ENCODE measurements at places on chromosomes 1 and 21.

- no peak for DNase-seq
These were observed 18.2 kb upstream of the FMO4 start for GRCh38 chr1:171295821-171296220.

- no peak for DNase-seq
These were observed 21.2 kb upstream of the MTR start for GRCh38 chr1:236773919-236774318.

GRCh38 chr1:26126321-26127084 is 14.9 kb downstream of the PDIK1L start:
- no peak for DNase-seq

GRCh38 chr1:154572468-154573167 is 5.0 kb downstream of the CHRNB2 start:
- no peak for DNase-seq

Measured in stimulated activated CD8-positive, alpha-beta memory T cell treated with anti-CD3 and anti-CD28 coated beads, Interleukin-4, amount 100 ng/mL, for 48 hours (primary cell).